Activated CD4-positive, alpha-beta T cell treated with anti-CD3 and anti-CD28 coated beads, Interleukin-2, amount 10 ng/mL, durations not matched to agents 24 days and 14 days (primary cell): ENCODE measurements at places on chromosomes 4 and X. TPM values are rescaled to one million over a fixed set of nuclear protein-coding genes. Genes with fewer than 3 reads are reported as not detected.

The NPNT gene
- total RNA-seq: 0.12 TPM in 1 of 2 replicates, not detected in the other

- DNase-seq: no peak
Observed at GRCh38 chr4:24229978-24230377, 340.1 kb upstream of the PPARGC1A start.

DNA sequence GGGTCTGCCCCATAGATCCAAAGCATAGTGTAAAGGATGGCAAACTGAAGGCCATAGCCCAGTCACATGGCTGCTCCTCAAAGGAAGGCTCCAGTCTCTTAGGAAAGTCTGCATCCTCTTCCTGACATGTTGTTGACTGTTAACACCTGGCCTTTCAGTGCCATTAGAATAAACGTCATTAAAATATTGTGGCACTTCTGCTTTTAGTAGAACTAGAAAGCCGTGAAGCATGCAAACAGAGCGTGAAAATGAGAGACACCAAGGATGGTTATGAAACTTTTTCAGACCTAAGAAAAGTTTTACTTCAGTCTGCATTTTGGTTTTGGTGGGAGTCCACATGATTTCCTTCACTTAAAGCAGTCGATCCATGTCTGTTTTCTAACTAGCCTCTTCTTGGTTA lies 41.1 kb upstream of the AFF2 start:
- DNase-seq: no peak

- DNase-seq: peak; percentile 63
Observed at GRCh38 chr4:121656269-121656641, 40.5 kb downstream of the ANXA5 start.

GRCh38 chrX:68834371-68835103 lies 5.7 kb downstream of the EFNB1 start:
- DNase-seq: no peak

GRCh38 chrX:77118686-77119085 lies 328.5 kb upstream of the FGF16 start:
- DNase-seq: no peak

The NAT8L gene
- 7.3 and 7.7 TPM in 2 replicates for total RNA-seq

DNA sequence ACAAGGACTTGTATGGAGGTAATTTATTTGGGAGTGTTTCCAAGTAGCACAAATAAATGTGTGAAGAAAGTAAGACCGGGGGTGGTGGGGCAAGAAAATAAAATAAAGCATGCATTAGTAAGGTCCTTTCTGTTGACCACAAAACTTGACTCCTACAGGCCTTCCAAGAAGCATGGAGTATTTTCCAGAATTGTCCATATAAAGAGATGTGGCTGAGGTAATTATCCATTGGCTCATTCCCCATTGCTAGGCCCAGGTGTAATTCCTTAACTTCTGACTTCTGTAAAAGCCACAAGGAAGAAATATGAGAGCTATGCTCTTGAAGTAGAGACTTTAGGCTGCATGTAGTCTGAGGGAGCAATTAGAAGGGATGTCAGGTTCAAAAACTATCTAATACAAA lies 430.5 kb upstream of the PABPC4L start:
- DNase-seq: no peak

The CTAG1A gene
- not detected in 2 replicates for total RNA-seq

DNA sequence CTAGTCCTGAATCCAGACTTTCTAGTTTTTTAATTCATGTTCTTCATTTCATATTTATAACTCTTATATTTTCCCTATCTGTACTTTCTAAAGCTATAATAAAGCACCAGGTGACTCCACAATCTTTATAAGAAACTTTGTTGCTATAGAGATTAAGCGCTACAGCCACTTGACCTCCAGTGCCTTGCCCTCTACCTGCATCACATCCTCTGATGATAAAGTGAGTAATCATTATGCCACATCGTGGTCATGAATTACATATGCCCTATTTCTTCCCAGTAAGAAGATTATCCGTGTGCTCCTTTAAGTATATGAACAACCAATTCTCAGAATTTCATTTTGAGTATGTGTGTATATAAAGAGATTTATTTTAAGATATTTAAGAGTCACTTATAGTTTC lies 6.8 kb upstream of the DYNLT3 start:
- no peak for DNase-seq

GRCh38 chr4:152357206-152357605 lies 178.7 kb downstream of the FBXW7 start:
- DNase-seq: no peak

The ASB12 gene
- total RNA-seq: not detected in 2 replicates

The GAGE12H gene
- total RNA-seq: not detected in 2 replicates

DNA sequence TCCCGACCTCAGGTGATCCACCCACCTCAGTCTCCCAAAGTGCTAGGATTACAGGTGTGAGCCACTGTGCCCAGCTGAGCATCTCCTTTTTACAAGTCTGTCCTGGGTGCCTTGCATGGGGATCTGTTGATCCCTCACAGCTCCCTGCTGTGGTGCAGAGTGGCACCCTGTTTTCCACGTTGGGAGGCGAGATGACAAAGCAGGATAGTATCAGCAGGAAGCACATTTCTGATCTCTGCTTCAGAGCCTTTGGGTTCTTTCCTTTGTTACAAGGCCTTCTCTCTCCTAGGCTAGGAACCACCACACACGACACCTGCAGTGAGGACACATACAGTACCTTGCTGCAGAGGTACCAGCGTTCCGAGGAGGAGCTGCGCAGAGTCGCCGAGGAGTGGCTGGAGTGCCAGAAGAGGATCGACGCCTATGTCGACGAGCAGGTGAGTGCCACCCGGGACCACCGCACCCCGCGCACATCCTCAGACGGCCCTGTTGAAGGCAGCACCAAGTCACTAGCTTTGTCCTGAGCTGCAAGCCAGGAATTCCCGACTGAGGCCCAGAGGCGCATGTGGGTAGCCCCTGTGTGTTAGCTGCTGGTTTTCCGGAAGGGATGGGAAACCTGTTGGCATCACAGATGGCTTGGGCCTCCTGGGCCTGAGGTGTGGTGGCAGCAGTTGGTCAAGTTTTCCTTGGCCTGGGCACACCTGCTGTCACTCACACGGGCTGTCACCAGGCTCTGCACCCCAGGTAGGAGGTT lies 109.6 kb downstream of the TNIP2 start:
- DNase-seq: no peak

The EDNRA gene
- total RNA-seq: not detected in 2 replicates

GRCh38 chr4:109912706-109913595 lies at the start of gene EGF:
Gene EGF (plus strand): TSS chr4:109912883. CDS start chr4:109913336, 453 bp downstream.
- no peak for DNase-seq
